Left ventricle myocardium superior (tissue), 1 donor: ENCODE measurements at places on chromosomes 16 and 17.
A peak's percentile ranks its signal among the peaks of the same experiment; 100 is the strongest.

DNA sequence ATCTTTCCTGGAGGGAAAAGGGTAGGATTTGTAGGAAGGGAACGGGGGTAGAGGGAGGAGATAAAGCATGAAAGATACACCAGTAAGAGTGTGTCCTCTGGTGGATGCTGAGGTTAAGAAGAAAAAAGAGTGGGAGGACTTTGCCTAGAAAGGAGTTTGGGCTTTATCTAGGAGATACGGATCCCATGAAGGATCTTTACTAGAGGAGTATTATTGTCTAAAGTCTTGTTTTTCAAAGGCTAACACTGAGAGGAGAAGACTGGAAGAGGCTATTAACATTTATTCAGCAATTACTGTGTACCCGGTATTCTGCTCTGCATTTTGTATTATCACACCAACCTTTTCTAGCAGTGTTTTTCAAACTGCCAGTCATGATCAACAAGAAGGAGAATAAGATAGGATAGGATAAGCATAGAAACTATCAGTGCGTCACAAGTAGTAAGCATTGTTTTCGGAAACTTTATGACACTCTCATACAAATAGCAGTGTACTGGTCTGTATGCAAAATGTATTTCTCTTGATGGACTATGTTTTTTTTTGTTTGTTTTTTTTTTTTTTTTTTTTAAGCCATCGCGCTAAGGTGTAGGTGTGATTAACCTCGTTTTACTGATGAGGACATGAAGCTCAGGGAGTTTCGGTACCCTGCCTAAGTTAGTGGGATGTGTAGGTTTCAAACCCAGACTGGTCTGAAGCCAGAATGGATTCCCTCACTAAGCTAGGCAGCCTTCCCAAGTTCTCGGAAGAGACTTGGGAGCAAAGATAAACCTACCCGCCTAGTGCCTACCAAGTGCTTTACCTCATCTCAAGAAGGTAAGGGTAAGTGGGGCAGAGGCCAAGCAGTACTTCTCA is 1.3 kb upstream of the SP2 start:
- DNase-seq, result no peak

GRCh38 chr17:40443196-40443987 is at the start of gene IGFBP4:
Gene IGFBP4 (plus strand): TSS chr17:40443450. CDS start chr17:40443736, 286 bp downstream.
- DNase-seq, result peak; percentile 92

- no peak for DNase-seq
Measured at GRCh38 chr17:18323007-18323406, 7.9 kb downstream of the SMCR8 start.

- DNase-seq, result no peak
Measured at GRCh38 chr17:3544365-3544764, 13.2 kb downstream of the TRPV3 start.

- DNase-seq, result no peak
Measured at GRCh38 chr16:9843424-9844018, 338.7 kb downstream of the GRIN2A start.

DNA sequence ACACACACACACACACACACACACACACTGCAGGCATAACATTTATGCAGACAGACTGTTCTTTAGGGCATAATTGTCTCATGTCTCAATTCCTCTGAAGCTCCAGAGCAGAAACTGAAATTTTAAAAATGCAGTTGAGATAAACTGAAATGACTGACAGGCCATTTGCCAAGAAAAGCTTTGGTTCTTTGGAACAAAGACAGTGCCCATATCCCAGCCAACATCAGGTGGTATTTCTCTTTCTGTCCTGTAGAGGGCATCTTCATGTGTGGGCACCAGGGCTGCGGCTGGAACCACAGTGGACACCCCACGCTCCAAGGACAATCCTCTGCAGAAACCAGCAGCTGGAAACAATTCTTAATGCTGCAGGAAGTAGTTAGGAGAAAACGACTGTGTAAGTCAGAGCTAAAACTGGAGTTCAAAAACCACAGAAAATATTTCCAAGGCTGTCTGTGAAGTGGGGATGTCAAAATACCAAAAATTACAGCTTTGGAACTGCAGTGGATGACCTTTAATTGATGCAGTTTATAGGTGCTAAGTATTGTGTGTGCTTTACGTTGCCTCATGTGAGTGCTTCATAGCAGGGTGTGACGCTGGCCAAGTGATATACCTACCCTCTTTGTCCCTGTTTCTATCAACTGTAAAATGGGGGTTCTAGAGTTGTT is 10.6 kb upstream of the MEFV start:
- no peak for DNase-seq
